Activated CD8-positive, alpha-beta memory T cell treated with anti-CD3 and anti-CD28 coated beads for 1 hour (primary cell): ENCODE measurements at places on chromosomes 3 and 15.

DNA sequence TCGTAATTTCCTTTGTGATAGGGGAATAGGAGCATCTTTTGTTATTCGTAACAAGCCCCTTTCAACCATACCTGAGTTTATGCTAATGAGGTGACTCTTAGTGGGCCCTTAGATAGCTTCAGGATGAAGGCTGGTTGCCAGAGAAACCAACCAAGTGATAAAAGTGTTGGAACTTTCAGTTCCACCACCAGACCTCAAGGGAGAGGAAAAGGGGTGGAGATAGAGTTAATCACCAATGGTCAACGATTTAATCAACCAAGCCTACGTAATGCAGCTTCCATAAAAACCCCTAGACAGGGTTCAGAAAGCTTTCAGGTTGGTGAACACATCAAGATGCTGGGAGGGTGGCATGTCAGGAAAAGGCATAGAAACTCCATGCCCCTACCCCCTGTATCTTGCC is 33.0 kb downstream of the HERC1 start:
- no peak for DNase-seq

GRCh38 chr3:87191641-87192040 is 35.5 kb upstream of the CHMP2B start:
- DNase-seq, result no peak

DNA sequence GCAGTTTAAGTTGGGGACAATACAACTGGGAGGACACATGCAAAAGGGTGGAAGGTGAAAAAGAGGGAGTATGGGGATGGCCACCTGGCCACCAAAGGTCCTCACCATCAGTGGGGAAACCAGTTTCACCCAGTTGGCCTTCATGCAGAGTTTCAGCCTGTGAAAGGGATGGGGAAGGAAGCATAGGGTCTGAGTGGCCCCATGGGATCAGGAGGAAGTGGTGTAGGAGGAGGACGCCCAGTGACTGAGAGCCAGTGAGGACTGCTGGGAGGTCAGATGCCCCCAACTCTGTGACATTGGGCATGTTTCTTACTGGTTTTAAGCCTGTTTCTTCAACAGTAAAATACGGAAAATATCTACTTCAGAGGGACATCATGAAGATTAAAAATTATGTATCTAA is 16.3 kb downstream of the BCL2A1 start:
- no peak for DNase-seq

GRCh38 chr15:55998478-55998877 is 5.1 kb upstream of the NEDD4 start:
- no peak for DNase-seq

GRCh38 chr3:111331912-111332311 is 210.1 kb upstream of the CD96 start:
- DNase-seq, result no peak

DNA sequence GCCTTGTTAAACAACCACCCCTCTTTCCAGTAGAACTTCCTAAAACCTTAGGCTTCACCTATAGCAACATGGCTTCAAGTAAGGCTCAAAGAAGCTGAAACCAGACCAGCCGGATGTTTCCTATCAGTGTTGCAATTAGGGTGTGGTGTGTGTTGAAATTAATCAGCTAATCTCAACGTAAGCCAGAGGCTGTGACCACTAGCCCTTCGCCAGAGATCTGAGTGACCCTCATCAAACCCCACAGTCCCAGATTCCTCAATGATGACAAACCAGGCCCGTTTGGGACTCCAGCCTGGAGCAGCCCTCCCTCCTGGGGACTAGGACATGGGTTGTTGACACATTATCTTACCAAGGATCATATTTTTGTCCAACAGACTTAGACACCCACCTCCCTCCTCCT is 27.3 kb downstream of the CYP11A1 start:
- no peak for DNase-seq

GRCh38 chr3:81565041-81565440 is 196.4 kb downstream of the GBE1 start:
- DNase-seq, result no peak

DNA sequence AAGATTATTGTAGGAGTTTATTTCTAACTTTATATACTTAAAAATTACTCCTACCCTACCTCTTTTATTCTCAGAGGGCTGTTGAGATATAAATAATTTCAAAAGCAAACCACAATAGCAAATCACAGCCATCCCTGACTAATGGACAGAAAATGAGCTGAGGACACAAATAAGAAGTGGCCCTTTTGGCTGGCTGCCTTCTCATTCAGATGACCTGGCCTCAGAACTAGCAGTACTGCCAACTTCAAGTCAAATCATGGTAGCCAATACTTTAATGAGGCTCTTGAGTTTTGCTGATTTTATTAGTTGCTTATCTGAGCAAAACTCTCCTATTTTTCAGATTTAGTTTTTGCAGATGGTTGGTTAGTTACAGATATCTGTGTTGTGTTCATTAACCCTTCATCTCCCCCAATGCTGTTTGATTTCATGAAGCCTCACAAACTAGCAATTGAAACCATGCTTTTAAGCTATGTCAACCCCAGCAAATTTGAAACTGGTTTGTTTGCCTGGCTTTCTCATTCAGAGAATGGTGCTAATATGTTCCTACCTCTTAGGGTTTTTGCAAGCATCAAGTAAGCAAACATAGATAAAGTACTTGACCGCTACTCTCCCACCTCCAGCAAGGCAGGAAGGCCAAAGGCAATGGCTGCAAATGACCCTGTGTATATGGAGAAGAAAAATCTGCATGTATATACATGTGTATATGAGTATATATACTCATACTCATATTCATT is 73.4 kb upstream of the HACD2 start:
- no peak for DNase-seq
